ENCODE measurements at places on chromosomes 16 and 17. TPM values are rescaled to one million over a fixed set of nuclear protein-coding genes. Genes with fewer than 3 reads are reported as not detected.

Gene OMG
- total RNA-seq: not detected

Gene EEF2K
- 37.8 TPM for total RNA-seq

Gene CMTM1
- 4.3 TPM for total RNA-seq

Gene FOXK2
- total RNA-seq: 38.5 TPM

Gene ZG16B
- total RNA-seq: 0.70 TPM

Measured in metanephros (tissue), 2 donors.